ENCODE measurements at places on chromosomes 5 and 9. TPM values are rescaled to one million over a fixed set of nuclear protein-coding genes. Genes with fewer than 3 reads are reported as not detected.

Gene PAIP1
- total RNA-seq = 101 TPM

Gene PCDHGA5
- total RNA-seq = 2.0 TPM

Gene GBA2
- total RNA-seq = 18.1 TPM

Gene SLC31A2
- 5.8 TPM for total RNA-seq

Gene KIF24
- total RNA-seq = 2.5 TPM

Gene TMC1
- total RNA-seq = not detected

Gene KIF4B
- under 0.01 TPM for total RNA-seq

Gene RBM22
- 26.2 TPM for total RNA-seq

Gene PCAT7
- total RNA-seq = not detected

Gene TNFSF15
- total RNA-seq = under 0.01 TPM

Gene DOK3
- total RNA-seq = 0.56 TPM

Gene UNC13B
- 14.3 TPM for total RNA-seq

Gene CNTLN
- total RNA-seq = 5.9 TPM

Gene CCDC171
- total RNA-seq = 2.5 TPM

- DNase-seq = peak; percentile 87
Observed at GRCh38 chr5:122463221-122463620, 151.2 kb downstream of the SNCAIP start.

- DNase-seq = peak; percentile 55
Observed at GRCh38 chr5:125484272-125484741, 737.9 kb upstream of the ZNF608 start.

- no peak for DNase-seq
Observed at GRCh38 chr9:29575219-29575618, 2001.9 kb upstream of the C9orf72 start.

DNA sequence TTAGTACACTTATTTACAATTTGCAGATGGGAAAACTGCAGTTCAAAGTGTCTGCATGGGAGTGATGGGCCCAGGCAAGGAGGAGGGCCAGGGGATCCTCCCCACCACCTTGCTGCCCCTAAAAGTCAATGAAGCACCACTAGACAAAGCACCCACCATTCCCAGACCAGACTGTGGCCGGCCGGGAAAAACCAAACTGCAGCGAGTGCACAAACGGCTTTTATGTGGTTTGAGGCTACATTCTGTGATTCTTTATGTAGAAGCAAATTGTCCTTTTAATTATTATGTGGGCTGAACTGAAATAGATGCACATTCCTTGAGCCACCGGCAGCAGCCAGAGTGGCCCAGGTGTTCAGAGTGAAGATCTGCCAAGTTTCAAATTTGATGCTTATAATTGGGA is 585.3 kb upstream of the KLF4 start:
- no peak for DNase-seq

- DNase-seq = peak; percentile 17
Observed at GRCh38 chr5:106314221-106314824, 1356.4 kb downstream of the EFNA5 start.

GRCh38 chr5:126481243-126481642 is 58.0 kb downstream of the GRAMD2B start:
- peak; percentile 83 for DNase-seq

GRCh38 chr5:148186248-148187003 is 16.4 kb upstream of the SPINK6 start:
- DNase-seq = peak; percentile 22

DNA sequence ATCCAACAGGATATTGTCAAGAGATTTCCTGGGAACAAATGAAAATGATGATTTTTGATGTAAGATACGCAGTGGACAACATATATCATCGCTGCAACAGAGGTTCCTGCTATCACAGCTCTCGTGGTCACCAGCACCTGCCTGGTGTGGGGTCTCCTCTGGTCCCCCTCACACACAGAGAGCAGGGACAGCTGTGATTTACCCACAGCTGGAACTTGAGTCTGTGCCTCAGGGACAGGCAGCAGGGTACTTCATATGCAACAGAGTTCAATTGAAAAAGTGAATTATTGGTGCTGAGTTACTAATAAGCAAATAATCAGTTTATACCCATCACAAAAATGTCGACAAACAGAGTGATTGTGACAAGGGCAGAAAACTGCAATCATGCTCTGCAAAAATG is 93.4 kb downstream of the LMX1B start:
- no peak for DNase-seq

DNA sequence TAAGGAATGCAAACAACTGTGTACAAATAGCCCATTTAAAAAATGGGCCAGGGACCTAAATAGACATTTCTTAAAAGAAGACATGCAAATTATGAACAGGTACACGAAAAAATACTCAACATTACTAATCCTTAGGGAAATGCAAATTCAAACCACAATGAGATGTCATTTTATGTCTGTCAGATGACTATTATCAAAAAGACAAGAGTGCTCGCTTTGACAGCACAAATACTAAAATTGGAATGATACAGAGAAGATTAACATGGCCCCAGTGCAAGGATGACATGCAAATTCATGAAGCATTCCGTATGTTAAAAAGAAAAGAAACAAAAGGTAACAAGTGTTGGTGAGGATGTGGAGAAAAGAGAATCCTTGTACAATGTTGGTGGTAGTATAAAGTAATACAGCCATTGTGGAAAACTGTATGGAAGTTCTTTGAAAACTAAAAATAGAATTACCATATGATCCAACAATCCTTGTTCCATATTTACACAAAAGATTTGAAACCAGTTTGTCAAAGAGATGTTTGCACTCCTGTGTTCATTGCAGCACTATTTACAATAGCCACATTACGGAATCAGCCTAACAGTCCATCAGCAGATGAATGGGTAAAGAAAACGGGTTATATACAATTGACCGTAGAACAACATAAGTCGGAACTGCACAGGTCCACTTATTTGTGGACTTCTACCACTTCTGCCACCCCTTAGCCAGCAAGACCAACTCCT is 47.2 kb upstream of the PCAT7 start:
- DNase-seq = no peak

GRCh38 chr5:77175231-77175630 is 35.2 kb upstream of the PDE8B start:
- no peak for DNase-seq

- DNase-seq = peak; percentile 20
Observed at GRCh38 chr5:132176987-132177386, 50.7 kb downstream of the P4HA2 start.

DNA sequence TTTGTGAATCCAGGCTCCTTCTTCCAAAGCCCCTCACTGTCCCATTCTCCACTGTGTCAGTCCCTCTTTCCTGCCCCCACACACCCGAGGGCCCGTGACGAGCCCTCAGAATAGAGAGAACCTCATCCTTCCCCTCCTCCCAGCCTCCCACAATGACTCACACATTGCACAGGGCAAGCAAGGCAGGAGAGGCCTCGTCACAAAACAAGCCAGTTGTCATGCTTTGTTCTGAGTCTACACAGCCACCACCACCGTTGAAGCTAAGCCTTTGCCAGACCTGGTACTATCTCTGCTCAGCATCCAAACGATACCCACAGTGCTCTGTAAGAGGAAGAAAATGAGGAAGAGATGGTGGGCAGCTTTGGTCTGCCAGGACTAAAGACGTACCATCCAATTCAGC is 142.2 kb upstream of the ZNF366 start:
- DNase-seq = peak; percentile 51

- DNase-seq = no peak
Observed at GRCh38 chr9:77014597-77015263, 4.7 kb upstream of the FOXB2 start.

DNA sequence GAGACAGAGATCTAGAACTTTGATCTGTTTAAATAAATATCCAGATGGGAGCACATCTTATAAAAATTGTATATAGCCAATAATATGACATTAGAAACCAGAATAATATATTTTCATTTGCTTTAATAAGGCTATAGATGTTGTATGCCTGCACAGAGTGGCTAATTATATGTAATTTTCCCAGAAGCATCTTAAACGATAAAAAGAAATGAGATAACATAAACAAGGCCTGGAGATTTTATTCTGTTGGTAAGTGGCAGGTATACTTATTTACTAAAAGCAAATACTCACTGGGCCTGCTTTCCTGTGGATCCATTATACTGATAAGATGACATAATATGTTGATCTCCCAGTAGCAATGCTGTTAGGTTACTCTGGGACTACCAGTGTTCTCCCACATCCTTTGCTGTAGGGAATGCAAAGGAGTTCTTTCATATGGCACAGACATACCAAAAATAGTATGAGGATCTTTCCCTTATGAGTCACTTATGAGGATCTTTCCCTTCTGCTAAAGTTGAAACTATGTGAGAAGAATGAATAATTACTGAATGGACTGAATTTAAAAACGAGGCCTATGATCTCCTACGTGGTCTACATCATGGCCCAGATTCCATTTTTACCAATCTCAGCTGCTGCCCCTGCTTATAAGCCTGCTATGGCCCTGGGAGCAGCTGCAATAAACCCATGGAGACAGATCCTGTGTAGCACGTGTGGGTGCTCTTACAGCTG is 112.1 kb downstream of the NUDT12 start:
- DNase-seq = peak; percentile 88

GRCh38 chr5:89313804-89314588 is 431.0 kb upstream of the MEF2C start:
- peak; percentile 96 for DNase-seq

GRCh38 chr5:26666371-26666770 is 372.0 kb downstream of the CDH9 start:
- DNase-seq = no peak

GRCh38 chr5:88536146-88536545 is 267.5 kb upstream of the TMEM161B start:
- no peak for DNase-seq

- DNase-seq = no peak
Observed at GRCh38 chr9:96751815-96752214, 26.1 kb downstream of the ZNF510 start.

DNA sequence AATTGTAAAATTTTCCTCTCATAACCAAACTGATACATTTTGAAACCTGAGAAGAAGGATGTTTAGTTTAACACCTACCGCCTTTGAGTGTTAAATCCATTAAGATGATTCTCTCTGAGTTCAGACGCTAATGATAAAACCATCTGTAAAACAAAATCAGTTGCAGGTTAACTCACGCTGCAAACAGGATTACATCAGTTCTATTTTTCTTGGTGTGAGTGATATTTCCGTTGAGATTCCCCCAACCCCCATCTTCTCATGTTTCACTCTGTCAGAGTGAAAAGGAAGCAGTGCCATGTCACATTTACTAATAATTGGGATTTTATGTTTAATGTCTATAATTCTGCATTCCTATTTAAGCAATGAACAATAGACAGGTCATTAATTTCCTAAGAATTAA is 146.5 kb downstream of the FANCC start:
- DNase-seq = peak; percentile 67

DNA sequence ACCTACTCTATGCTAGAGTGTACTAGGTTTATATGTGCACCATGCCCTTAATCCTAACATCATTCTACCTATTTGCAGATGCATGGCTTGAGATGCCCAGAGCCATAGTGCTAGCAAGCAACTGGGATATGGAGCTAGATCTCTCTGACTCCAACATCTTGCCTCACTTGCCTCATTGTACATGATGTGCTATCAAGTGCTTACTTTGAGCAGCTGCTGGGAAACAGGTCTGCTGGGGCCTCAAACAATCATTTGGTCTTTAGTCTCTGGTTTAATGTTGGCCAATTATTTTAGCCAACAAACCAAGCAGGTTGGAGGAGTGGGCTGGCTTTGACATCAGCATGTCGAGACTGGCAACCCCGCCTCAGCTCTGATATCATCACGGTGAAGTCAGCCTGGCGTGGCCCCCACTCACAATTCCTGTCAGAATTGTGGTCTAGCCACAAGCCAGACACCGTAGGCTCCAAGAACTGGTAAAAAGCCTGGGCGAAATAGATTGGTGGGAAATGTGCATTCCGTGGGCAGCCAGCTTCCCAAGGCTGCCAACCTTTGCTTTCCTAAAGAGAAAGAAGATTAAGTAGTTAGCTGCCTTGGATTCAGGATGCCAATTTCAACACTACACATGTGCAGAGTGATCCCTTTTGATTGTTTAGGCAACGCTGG is 21.1 kb upstream of the GAS1 start:
- DNase-seq = no peak

GRCh38 chr5:103260951-103261350 is 2.4 kb downstream of the MACIR start:
- no peak for DNase-seq

- DNase-seq = no peak
Observed at GRCh38 chr5:105587963-105588662, 2025.5 kb upstream of the NUDT12 start.

DNA sequence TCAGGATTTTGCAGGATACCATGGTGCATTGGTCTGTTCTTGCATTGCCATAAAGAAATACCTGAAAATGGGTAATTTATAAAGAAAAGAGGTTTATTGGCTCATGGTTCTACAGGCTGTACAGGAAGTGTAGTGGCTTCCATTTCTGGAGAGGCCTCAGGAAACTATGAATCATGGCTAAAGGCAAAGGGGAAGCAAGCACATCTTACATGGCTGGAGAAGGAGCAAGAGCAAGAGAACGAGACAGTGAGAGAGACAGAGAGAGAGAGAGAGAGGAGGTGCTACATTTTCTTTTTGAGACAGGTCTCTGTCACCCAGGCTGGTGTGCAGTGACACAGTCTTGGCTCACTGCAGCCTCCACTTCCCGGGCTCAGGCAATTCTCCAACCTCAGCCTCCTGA is 43.9 kb downstream of the P4HA2 start:
- peak; percentile 25 for DNase-seq

DNA sequence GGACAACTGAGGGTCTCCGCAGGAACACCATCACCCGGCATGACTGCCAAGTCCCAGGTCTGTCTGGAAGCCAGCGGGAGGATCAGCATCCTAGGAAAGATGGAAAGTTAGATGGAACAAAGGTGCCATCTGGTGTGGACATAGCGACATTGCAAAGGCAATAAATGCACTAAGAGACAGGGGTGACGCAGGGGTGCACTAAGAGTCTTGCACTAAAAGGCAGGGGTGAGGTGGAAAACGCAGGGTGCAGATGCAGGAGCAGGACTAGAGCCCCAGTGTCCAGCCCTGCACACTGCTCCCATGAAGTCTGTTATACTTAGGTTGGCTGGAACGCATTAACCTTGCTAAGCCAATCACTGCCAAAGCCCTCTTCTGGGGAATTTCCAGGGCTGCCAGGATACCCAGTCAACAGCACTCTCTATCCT is 15.5 kb downstream of the ATOX1 start:
- DNase-seq = peak; percentile 74

GRCh38 chr9:125759764-125760129 is 12.6 kb downstream of the PBX3 start:
- no peak for DNase-seq

DNA sequence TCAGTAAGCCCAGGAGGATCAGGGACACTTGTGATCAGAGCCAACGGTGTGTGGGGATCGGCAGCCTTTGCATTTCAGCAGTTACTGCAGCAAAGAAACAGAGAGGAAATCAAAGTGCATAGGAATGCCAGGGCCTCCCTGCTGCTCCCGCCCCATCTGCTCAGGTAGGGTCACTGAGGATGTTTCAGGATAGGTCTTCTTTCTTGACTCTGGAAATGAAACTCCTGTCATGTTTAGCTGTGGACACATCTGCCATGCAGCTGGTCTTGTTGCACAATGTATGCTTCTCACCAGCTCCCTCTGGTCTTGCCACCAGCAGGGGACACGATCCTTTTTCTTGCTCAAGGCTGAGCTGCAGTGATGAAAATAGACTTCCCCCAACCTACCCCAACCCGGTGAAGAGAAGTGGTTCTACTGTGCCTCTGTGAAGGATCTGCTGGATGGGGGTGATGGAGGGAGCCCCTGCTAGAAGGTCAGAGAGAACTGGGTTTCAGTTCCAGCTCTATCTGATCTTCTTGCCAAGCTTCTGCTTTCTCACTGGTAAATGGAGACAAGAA is 185.2 kb upstream of the KLF4 start:
- DNase-seq = no peak

Data from IMR-90 (cell line).